Activated CD4-positive, alpha-beta T cell treated with anti-CD3 and anti-CD28 coated beads for 24 hours (primary cell): ENCODE measurements at places on chromosomes 16 and 17.

DNA sequence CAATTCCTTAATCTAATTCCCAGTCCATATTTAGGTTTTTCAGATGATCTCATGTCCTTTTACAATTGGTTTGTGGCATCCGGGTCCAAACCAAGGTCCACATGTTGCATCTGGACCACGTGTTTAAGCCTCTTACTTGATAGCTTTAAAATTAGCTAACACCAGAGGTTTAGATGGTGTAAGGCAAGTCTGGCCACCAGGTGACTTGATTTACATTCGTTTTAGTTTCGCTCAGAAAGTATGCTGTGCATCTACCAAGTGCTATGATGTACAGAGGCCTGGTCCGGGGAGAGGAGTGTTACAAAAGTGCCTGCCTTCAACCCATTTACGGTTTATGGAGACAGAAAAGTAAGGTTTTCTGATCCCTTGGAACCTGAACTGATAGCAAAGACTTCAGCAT lies 878 bp upstream of the DNAJA2 start:
- no peak for DNase-seq

DNA sequence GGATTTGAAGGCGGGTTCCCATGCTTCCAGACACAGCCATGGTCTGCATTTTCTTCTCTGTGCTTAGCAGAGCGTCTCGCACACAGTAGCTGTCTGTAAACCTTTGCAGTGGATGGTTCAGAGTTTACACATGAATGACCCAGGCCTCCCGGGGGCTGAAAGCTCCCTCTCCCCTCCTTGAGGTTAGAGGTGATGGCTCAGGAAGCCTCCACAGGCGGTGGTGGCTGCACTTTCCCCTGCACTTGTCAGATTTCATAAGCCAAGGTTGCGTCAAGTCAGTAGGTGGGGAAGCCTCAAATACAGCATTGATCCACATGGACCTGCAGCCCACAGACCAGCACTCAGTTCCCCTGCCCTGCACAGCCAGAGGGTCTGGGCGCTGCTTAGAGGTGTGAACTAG lies 211.9 kb downstream of the KATNIP start:
- no peak for DNase-seq

- DNase-seq, result no peak
Measured at GRCh38 chr17:163514-164098, 17.8 kb downstream of the DOC2B start.

GRCh38 chr16:88284626-88285513 lies 97.9 kb upstream of the ZNF469 start:
- no peak for DNase-seq

GRCh38 chr16:61313931-61314330 lies 722.3 kb downstream of the CDH8 start:
- no peak for DNase-seq

DNA sequence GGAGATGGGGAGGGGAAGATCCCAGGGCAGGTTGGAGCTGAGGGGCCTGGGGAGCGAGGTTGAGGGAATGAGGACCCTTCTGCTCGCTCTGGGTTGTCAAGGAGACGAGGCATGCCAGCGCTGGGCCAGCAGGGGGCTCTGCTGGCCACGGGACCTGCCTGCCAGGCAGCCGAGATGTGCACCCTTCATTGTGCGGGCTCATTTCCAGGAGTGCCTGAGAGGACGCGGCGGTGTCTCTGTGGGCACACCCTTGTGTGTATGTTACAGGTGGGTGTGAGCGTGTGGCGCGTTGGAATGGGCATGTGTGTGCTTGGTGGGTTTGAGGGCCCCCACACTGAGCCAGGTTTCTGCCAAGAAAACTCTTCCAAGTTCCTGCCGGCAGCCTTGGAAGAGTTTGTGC lies 15.9 kb downstream of the ARHGAP23 start:
- DNase-seq, result peak; percentile 49

DNA sequence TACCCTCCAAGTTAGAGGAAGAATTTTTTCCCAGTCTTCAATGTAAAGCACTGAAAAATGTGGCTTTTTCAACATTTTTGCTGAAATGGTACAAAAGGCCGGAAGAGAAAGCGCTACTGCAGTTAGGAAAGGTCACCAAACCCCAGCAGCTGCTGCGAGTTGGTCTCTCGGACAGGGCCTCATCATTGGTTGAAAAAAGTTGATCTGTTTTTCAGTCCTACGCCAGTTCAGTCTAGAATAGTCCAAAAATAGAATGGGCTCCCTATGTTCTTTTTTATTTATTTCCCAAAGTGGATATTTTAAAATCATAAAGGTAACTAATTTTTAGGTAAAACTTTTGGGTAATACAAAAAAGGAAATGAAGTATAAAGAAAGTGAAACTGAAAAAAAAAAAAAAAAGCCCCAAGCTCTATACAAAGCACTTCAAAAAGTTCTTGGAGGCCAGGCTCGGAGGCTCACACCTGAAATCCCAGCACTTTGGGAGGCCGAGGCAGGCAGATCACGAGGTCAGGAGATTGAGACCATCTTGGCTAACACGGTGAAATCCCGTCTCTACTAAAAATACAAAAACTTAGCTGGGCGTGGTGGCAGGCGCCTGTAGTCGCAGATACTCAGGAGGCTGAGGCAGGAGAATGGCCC lies 17.4 kb downstream of the ADAP2 start:
- no peak for DNase-seq

DNA sequence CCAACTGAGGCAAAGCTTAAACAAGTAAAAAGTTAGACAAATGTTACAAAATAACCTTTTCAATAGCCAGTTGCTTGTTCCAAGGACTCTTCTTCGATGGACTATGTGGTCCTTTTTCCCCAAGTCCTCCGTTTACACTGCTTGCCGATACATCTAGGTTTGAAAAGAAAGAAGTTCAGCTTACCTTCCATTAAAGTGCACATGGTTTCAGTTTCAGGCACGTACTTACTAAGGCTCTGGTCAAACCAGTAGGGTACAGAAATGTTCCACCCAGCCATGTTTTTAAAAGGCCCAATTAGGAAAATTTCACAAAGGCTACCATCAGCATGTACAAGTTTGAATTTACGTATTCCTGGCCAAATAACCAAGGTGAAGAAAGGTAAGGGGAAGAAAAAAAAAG lies 2.1 kb downstream of the SRSF2 start:
- no peak for DNase-seq

DNA sequence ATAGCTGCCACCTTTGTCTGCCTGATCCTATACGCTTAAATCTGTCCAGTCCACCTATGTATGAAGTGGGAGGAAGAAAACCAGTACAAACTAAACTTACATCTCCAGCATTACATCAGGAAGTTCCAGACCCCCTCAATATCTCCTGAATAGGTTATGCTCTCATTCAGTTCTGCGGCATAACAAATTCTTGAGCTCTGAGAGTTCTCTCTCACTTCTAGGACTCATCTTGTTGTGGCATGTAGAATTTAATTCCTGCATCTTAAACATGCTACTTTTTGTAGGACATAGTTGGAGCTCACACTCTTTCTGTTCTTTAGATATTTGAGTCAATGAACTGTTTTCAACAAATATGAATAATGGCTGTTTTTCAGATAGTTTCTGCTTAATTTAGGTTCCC lies 662.5 kb downstream of the CDH11 start:
- no peak for DNase-seq

DNA sequence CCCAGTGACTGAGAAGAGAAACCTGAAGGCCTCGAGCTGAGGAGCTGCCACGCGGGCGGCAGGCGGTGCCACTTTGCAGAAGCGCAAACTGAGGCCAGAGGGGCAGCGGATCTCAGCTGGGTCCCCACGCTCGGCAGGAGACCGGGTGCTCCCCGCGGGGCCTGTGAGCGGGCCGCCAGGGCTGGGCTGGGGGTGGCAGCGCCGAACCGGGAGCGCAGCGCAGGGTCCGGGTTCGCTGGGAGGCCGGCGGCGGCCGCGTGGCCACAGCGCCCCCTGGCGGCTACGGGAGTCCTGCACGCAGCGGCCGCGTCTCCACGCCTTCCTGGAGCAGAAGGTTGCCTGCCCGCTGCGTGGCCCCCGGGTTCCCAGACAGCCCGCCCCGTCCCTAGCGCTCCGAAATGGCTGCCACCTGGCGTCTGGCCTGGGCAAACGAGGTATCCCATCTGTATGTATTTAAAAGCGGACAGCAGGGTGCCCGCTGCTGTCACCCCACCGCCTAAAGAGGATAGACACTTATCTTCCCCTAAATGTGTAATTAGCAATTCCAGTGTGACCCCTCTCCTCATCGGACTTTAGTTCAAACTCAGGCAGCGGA lies 96.1 kb upstream of the CDH5 start:
- peak; percentile 42 for DNase-seq

GRCh38 chr17:83055911-83056582 lies 23.4 kb upstream of the METRNL start:
- DNase-seq, result no peak

DNA sequence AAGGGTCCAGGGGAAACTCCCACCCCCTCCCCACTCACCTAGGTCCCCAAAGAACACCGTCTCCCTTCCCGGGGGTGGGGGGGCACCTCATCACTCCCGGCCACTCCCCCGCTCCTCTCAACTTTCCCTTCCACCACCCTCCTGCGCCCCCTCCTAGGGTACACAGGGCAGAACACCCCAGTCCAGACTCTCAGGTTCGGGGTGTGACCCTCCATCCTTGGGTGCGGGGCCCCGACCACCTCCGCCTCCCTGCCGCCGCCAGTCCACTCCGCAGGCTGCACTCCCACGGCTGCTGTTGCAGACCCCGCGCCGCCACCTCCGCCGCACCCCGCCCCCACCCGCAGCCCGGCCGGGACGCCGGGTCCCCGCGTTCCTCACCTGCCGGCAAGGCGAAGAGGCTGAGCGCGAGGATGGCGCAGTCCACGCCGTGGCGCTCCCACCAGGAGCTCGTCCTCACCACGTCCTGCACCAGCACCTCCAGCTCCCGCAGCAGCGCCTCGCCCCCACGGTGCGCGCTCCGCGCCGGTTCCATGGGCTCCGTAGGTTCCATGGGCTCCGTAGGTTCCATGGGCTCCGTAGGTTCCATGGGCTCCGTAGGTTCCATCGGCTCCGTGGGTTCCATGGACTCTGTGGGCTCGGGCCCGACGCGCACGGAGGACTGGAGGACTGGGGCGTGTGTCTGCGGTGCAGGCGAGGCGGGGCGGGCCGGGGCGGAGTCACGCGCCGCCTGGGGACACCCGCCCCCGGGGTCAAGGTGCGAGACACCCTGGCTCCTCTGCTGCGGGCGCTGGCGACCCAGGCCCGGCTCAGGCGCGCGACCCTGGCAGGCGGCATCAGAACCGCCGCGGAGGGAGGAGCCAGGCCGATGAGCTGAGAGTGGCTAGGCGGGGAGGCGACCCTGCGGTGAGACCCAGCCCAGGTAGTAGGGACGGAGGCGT lies at the start of gene FADS6:
Gene FADS6 (minus strand): TSS at position 660 of the 938 bp plus-strand sequence. CDS start 38 bp downstream, at position 622.
- peak; percentile 4 for DNase-seq

DNA sequence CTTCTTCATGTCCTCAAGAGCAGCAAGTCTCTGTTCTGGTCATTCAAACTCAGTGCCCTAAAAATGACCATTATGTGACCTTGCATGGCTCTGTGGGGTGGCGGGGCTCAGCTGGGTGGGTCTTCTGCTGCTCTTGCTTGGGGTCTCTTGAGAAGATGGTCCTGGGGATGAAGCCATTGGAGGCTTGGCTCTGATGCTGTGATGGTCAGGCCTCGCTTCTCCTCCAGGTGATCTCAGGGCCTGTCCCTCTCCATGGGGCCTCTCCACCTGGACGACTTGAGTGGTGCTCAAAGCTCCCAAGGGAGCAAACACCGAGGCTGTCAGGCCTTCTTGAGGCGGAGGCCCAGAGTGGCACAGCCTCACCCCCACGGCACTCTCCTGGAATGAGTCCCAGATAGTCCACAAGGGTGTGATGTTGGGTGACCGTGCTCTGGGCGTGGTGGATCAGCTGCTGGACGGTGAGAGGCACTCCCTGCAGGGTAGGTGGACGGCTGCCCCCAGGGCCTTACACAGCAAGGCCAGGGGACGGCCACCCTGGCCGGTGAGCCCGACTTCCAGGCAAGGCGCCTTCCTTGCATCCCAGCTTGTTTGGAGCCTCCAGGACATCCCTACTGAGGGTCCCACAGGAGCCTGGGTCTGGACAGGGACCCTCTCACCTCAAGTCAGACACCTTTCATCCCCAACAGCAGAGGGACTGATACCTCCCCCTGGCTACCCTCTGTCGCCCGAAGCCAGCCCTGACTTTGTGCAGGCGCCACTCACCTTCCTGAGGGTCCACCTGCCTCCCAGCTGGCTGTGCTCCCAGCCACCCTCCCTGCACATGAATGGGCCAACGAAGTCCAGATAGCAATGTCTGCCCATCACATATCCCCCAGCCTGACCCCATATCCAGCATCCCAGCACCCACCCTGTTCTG lies 48.7 kb downstream of the USP22 start:
- DNase-seq, result no peak

- DNase-seq, result no peak
Measured at GRCh38 chr16:79932572-79932971, 332.0 kb upstream of the MAF start.

DNA sequence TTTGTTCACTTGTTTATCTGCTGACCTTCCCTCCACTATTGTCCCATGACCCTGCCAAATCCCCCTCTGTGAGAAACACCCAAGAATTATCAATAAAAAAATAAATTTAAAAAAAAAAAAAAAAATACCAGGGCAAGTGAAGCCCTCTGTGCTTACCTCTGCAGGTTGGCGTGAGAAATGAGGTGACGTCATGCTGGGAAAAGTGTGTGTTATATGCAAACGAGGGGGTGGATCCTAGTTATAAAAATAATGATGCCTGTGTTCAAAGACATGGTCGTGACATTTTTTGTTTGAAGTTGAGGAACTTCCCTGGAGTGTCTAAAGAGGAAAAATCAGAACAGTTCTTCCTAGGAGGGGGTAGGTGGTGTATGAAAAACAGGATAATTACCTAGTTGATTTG lies 20.2 kb downstream of the TMC7 start:
- no peak for DNase-seq

GRCh38 chr17:80876950-80877728 lies 114.5 kb upstream of the CHMP6 start:
- peak; percentile 54 for DNase-seq

- DNase-seq, result no peak
Measured at GRCh38 chr17:74019271-74019670, 184.2 kb upstream of the RPL38 start.

GRCh38 chr17:2398655-2399571 lies 1.9 kb downstream of the MNT start:
- DNase-seq, result peak; percentile 40

DNA sequence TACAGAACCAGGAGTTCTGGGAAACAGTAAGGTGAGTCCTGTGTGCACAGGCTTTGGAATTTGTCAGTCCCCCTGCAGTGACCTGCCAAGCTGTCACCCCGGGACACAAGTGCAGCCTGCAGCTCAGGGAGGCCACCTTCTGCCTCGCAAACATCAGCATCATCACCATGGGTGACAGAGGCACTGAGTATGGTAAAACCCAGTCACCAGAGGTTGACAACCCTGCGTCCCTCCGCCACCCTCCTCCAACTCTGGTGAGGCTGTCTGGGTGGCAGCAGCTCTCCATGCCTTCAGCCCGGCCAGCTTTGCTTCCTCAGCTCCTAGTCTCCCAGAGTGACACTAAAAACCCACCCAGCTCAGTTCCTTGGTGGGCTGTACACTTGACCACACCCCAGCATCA lies 221.0 kb downstream of the CPPED1 start:
- DNase-seq, result no peak

- no peak for DNase-seq
Measured at GRCh38 chr17:19013226-19013625, 8.7 kb upstream of the FAM83G start.

GRCh38 chr16:8923199-8923598 lies 40.5 kb downstream of the USP7 start:
- DNase-seq, result no peak

GRCh38 chr17:41395611-41396010 lies 1.8 kb downstream of the KRT31 start:
- DNase-seq, result no peak
